Prostate gland (tissue), 2 donors: ENCODE measurements at places on chromosomes 7 and 10.

DNA sequence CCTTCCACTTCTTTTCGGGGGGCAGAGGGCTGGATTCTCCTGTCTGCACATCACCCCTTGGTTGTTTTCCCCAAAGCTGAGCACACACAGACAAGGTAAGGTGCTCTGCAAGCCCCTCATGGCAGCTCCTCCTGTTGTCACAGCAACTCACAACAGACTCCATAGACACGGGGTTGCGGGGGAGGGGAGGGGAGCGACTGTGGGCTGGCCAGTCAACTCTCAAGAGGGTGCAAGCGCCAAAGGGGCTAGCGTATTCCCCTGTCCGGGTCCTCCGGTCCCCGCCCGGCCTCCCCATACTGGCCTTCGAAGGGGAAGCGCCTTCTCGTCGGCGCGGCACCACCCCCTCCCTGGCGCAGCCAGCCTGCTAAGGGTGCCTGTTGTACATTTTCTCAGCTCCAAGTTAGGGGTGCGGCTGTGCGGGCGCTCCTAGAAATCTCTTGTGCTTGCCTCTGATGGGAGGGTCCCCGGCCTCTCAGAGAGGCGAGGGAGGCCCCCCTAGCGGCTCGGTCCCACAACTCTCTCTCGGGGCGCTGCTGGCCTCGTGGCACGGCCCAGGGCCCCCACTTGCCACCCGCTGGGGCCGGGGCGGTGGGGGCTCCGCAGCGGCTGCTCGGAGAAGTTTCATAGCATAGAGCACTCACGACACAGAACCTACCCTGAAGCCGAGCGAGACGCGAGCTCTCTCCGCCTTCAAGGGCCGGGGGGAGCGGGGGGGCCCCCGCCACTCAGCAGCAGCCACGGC lies 498 bp downstream of the RHOBTB1 start:
- peak; percentile 21 for DNase-seq

- no peak for DNase-seq
Observed at GRCh38 chr10:105502058-105502457, 861.0 kb downstream of the SORCS3 start.

DNA sequence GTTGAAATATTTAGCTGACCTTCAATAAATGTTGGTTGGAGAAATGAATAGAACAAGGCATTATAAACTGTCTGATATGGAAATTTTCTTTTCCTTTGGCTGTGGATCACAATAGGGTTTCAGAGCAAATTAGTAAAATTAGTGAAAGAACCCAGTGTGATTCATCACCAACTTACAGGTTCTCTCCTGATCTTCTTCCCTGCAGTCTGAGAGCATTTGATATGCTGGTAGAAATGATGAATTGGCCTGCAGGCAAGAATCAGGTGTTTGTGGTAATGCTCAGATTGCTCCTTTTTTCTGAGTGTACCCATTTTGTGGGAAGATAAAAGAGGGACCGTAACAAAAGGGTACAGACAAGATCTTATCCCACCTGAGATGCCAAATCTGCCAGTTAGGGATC lies 51.9 kb downstream of the BTAF1 start:
- no peak for DNase-seq

DNA sequence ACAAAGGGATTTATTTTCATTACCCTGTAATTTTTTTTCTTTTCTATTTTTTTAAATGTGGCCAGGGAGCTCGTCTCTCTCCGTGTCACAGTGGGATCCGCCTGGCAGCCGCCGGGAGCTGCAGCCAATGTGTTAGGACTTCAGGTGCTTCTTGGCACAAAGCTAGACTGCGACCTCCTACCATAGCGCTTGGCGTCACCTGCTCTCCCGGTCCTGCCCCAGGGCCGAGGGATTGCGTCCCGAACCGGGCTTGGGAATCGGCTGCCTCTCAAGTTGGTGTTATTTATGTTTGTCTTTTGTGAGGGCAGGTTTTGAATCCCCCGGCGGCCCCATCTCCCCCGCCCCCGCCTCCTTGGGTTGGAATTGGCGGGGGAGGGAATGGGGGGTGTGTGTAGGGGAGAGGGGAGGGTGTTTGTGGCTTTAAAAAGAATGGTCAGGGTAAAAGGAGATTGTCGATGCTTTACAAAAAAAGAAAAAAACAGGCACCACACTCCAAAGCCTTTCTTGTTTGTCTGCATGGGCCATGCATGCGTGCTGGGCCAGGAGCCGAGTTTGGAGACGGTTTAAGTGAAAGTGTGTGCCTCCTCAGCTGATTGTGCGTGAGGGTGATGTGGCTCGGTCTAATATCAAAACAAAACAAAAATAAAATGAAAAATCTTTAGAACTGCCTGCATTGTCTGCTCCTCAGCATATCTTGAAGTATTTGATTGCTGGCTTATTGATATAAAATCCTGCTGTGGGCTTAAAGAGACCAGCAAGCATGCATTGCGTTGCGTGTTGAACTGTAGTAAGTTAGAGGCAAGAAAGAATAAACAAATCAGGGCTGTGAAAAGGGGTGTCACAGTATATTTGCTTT lies 1.2 kb downstream of the PPP1R9A start:
- peak; percentile 14 for DNase-seq

- no peak for DNase-seq
Observed at GRCh38 chr7:139576179-139576973, 52.9 kb downstream of the CLEC2L start.

DNA sequence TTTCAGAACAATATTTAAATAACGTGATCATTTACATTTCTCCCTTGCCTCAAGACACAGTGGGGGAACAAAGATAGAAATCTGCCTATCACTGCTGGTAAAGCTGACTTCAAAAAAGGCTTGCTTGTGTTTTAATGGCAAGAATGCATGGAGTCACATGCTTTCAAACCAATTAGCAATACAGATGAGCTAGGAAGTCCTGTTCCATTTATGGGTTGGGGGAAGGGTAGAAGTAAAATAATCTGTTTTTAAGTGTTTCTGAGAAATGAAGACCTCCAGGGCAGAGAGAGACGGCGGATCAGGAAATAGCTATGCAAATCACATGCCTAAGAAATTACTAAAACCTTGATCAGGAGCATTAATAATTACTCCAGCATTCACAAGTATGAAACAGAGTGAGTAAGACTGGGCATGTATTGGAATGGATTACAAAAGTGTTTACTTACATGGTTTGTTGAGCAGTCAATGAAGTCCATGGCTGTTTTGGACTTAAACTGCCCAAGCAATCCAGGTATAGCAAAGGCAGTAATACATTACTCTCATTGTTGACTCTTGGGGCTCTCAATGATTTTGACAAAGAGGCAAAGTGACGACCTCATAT lies 142.0 kb downstream of the ARID5B start:
- no peak for DNase-seq

GRCh38 chr7:77199013-77199966 lies at the start of gene FGL2:
Gene FGL2 (minus strand): TSS chr7:77199819. CDS start chr7:77199793, 26 bp downstream.
- DNase-seq: peak; percentile 21

- DNase-seq: peak; percentile 29
Observed at GRCh38 chr7:983004-983615, at the start of gene CYP2W1. Gene CYP2W1 (plus strand): TSS chr7:983181. CDS start chr7:983212, 31 bp downstream.

GRCh38 chr7:157757211-157757610 lies 420.4 kb downstream of the DNAJB6 start:
- DNase-seq: no peak

DNA sequence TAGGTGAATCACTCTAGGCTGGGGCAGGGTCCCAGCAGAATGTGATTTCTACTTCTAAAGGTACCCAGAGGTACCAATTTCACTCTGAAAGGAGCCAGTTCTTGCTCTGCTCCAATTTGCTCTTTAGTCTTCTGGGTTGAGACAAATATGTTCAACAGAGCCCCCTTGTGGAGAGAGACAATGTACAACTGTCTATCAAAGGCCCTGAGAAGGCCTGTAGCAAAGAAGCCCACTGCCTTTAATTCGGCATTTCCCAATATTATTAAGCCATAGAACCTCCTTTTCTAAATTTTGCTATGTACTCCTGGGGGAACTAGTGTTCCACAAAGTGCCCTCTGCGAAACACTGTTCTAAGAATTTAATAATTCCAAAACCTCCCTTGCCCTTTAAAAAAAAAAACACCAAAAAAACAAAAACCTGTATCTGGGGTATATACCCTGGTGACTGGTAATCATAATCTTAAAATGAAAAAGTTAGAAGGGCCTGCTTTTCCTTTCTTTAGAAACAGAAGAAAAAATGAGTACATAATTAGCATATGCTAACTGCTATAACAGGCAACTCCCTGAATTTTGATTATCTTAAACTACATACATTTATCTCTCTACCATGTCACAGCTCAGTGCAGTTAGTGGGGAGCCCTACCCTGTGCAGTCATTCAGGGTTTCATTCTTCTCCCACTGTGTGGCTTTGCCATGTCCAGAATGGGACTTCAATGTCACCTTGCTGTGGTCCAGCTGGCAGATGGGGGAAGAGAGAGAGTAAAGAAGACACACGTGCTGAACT lies 160.9 kb upstream of the BMPER start:
- no peak for DNase-seq

GRCh38 chr7:83355143-83355542 lies 192.5 kb upstream of the PCLO start:
- no peak for DNase-seq

DNA sequence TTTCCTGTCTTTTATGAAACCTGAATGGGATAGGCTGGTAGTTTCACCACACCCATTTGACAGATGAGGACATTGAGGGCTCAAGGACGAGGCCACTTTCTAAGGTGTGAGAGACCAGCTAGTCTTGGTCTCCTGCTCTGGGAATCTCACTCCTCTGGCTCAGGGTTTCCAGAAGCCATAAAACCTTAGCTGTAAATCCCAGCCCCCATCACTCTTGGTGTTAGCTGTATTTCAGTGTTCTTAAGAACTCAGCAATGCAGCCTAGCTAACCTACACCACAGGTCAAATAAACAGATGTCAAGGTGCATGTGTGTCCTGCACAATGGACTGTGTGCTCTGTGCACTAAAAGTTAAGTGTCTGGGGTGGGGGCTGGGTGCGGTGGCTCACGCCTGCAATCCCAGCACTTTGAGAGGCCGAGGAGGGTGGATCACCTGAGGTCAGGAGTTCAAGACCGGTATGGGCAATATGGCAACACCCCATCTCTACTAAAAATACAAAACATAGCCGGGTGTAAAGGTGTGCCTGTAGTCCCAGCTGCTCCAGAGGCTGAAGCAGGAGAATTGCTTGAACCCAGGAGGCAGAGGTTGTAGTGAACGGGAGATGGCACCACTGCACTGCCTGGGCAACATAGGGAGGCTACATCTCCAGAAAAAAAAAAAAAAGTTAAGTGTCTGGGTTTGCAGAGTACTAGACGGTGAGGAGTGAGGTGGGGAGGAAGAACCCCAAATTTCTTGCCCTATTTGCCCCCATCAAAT lies 567 bp upstream of the EPO start:
- no peak for DNase-seq
